ENCODE measurements at places on chromosomes 2 and 18. TPM values are rescaled to one million over a fixed set of nuclear protein-coding genes. Genes with fewer than 3 reads are reported as not detected.

C1QL2 gene
- total RNA-seq: not detected

VIT gene
- total RNA-seq: 0.22 TPM

CBLN2 gene
- total RNA-seq: not detected

NDUFS1 gene
- total RNA-seq: 27.9 TPM

ATP8B1 gene
- 24.8 TPM for total RNA-seq

NT5C1B gene
- total RNA-seq: not detected

SLC5A7 gene
- not detected for total RNA-seq

SP100 gene
- 134 TPM for total RNA-seq

NFE2L2 gene
- 174 TPM for total RNA-seq

NGEF gene
- 6.3 TPM for total RNA-seq

LINC00305 gene
- total RNA-seq: not detected

CD207 gene
- not detected for total RNA-seq

GALNT13 gene
- total RNA-seq: 3.3 TPM

EGR4 gene
- not detected for total RNA-seq

IL36A gene
- total RNA-seq: not detected

NFU1 gene
- 42.2 TPM for total RNA-seq

OR6B2 gene
- total RNA-seq: not detected

TEX44 gene
- total RNA-seq: not detected

NPHP1 gene
- total RNA-seq: 3.7 TPM

ALK gene
- total RNA-seq: 0.30 TPM

IL1RL1 gene
- 50.9 TPM for total RNA-seq

SAG gene
- not detected for total RNA-seq

FARSB gene
- total RNA-seq: 12.5 TPM

MREG gene
- total RNA-seq: 22.6 TPM

CNGA3 gene
- 1.0 TPM for total RNA-seq

NOSTRIN gene
- 41.5 TPM for total RNA-seq

MC5R gene
- total RNA-seq: not detected

DSG4 gene
- not detected for total RNA-seq

ZAP70 gene
- 12.8 TPM for total RNA-seq

NEU2 gene
- not detected for total RNA-seq

C2orf80 gene
- total RNA-seq: not detected

MEP1B gene
- total RNA-seq: not detected

SFTPB gene
- total RNA-seq: 24,994 TPM

ZC3H6 gene
- 4.8 TPM for total RNA-seq

SLC11A1 gene
- 344 TPM for total RNA-seq

PIGN gene
- 21.9 TPM for total RNA-seq

CROCC2 gene
- total RNA-seq: 0.23 TPM

ABHD1 gene
- total RNA-seq: not detected

KIAA2012 gene
- total RNA-seq: 0.74 TPM

NEURL3 gene
- total RNA-seq: 2.6 TPM

PPP1CB gene
- total RNA-seq: 181 TPM

PRSS56 gene
- total RNA-seq: not detected

ITPRID2 gene
- total RNA-seq: 223 TPM

RTP5 gene
- 0.69 TPM for total RNA-seq

TANK gene
- 64.3 TPM for total RNA-seq

ASPRV1 gene
- total RNA-seq: 1.0 TPM

DLX1 gene
- not detected for total RNA-seq

TRIM54 gene
- not detected for total RNA-seq

IMP4 gene
- total RNA-seq: 45.6 TPM

SMARCAL1 gene
- total RNA-seq: 14.6 TPM

CNOT9 gene
- 39.1 TPM for total RNA-seq

ALPI gene
- not detected for total RNA-seq

LDLRAD4 gene
- total RNA-seq: 25.2 TPM

AGXT gene
- 0.30 TPM for total RNA-seq
